ENCODE measurements at places on chromosomes 13 and 19.
A peak's percentile ranks its signal among the peaks of the same experiment; 100 is the strongest.

DNA sequence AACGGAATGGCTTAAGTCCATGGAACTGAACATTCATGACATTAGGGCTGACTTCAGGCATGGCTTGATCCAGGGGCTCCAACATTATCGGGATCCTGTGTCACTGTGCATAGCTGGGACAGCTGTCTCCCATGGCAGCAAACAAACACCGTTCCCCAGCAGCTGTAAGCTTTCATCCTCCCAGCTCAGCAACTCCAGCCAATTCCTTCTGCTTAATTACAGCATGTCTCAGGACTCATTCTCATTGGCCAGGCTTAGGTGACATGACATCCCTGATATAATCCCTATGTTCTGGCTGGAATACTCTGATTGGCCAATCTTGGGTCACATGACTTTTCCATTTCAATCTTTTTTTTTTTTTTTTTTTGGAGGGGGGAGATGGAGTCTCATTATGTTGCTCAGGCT, 10.9 kb upstream of the TLE5 start:
- no peak for DNase-seq

DNA sequence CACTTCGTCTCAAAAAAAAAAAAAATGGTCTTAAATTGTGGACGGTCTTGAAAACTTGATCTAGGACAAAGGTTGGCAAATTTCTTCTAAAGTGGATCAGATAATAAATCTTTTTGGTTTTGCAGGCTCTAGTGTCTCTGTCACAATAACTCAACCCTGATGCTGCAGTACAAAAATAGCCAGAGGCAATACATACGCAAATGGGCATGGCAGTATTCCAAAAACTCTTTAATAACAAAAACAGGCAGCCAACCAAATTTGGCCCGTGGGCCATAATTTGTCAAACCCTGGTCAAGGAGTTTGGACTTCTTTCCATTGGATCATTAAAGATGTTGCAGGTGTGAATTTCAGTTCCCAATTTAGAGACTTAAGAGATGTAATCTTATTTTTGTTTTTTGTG, 93.5 kb upstream of the MRI1 start:
- no peak for DNase-seq

DNA sequence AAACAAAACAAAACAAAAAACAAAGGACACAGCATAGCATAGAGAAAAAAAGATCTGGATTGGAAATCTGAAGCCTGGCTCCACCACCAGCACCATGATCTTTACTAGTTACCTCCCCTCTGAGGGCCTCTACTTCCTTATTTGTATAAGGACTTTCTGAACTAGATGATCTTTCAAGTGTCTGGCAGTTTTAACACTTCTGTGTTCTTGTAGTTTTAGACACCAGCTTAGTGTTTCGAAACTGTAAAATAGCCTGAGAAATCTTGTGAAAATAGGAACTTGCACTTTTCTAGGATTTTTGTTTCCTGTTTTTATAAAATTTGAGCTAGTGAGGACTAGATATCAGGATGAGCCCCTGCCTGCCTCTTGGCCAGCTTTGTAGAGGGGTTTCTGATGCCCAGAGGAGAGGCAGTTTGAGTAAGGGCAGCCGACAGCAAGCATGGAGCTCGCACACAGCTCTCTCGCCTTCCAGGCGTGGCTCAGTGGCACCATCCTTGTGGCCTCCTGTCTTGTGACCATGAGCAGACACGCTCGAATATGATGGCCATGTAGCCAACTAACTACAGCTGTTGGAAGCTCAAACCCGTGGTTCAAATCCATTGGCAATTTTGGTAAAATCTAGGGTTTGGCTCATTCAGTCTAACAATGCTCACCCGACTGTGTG, 319.0 kb downstream of the KCNRG start:
- DNase-seq = no peak

GRCh38 chr19:7869910-7870511, 4.2 kb downstream of the PRR36 start:
- DNase-seq = peak; percentile 26

- DNase-seq = no peak
These were observed 71.1 kb upstream of the KLF12 start for GRCh38 chr13:74205313-74205690.

DNA sequence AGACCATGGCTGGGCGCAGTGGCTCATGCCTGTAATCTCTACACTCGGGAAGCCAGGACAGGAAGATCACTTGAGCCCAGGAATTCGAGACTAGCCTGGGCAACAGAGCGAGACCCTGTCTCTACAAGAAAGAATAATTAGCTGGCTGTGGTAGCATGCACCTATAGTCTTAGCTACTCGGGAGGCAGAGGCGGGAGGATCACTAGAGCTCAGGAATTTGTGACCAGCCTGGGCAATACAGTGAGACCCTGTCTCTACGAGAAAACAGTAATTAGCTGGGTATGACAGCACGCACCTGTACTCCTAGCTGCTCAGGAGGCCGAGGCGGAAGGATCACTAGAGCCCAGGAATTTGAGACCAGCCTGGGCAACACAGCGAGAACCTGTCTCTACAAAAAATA, 7.4 kb downstream of the DNMT1 start:
- DNase-seq = no peak

DNA sequence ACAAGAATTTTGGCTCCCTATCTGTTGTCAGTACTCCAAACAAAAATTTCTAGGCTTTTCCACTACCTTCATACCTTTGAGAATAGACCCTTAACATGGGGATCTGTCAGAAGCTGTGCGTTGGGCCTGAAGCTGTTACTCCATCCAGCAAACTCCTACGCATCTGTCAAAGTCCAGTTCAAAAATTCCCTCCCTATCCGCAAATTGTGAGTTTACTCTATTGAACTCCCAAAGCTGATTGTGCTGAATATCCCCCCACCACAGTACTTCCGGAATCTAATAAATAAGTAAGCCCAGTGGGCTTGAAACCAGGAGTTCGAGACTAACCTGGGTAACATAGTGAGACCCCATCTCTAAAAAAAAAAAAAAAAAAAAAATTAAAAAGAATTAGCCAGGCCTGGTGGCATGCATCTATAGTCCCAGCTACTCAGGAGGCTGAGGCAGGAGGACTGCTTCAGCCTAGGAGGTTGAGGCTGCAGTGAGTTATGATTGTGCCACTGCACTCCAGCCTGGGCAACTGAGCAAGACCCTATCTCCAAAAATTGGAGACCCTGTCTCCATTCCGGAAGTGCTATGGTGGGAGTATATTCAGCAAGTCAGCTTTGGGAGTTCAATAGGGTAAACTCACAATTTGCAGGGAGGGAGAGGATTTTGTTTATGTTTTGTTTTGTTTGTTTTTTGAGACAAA, 930 bp upstream of the FBN3 start:
- no peak for DNase-seq
